ENCODE measurements at places on chromosomes 1 and 21.

DNA sequence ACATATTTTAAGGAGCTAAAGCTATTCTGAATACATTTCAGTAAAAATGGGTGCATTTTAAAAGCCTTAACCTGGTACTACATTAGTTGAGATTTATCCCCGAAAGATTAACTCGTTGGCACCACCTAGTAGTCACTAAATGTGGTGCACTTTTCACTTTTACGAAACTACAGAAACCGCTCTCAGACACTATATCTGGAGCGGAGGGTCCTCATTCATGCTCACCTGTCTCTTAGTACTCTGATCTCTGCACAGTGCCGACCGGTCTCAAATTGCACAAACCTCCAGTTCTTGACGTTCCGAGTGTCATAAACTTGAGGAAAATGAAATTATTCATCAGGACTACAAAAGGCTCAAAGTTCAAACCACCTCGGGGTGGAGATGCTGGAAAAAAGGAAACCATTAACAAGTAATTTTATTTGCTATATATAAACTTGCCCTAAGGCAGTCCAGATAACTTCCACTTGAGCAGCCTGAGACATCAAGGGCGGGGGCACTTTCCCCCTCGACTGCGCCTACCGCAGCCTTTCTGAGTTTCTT lies 722 bp downstream of the LZIC start:
- DNase-seq = peak; percentile 72

DNA sequence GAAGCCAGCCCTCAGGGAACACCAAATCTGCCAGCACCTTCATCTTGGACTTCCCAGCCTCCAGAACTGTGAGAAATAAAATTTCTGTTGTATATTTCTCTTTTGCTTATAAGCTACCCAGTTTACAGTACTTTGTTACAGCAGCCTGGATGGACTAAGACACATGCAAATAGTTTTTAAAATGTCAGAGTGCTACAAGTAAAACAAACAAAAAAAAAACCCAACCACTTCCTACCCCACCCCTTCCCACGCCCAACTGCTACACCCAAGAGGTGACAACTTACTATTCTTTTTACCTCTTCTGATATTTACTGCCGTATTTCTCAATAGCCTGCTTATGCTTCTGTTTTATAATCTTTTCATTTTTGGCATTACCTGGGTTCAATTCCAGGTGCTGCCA lies 8.6 kb upstream of the SPSB1 start:
- DNase-seq = no peak

DNA sequence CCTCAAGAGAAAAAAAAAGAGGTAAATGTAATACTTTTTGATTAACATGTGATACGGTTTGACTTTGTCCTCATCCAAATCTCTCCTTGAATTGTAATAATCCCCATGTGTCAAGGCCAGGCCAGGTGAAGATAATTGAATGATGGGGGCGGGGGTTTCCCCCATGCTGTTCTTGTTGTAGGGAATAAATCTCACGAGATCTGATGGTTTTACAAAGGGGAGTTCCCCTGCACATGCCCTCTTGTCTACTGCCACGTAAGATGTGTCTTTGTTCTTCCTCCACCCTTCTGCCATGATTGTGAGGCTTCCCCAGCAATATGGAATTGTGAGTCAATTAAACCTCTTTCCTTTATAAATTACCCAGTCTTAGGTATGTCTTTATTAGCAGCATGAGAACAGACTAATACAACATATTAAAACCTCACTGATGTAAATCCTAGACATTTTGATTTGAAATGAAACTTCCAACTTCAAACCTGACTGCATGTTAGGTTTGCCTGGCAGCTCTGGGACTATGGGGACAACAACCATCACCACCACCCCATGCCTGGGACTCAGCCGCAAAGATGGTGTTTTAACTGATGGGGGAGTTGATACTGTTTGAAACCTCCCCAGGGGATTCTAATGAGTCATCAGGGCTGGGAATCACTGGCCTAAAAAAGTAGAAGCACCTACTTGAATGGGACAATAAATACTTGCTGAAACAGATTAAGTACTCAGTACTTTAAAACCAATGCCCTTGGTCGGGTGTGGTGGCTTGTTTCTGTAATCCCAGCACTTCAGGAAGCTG lies 32.8 kb upstream of the BACH1 start:
- DNase-seq = no peak

DNA sequence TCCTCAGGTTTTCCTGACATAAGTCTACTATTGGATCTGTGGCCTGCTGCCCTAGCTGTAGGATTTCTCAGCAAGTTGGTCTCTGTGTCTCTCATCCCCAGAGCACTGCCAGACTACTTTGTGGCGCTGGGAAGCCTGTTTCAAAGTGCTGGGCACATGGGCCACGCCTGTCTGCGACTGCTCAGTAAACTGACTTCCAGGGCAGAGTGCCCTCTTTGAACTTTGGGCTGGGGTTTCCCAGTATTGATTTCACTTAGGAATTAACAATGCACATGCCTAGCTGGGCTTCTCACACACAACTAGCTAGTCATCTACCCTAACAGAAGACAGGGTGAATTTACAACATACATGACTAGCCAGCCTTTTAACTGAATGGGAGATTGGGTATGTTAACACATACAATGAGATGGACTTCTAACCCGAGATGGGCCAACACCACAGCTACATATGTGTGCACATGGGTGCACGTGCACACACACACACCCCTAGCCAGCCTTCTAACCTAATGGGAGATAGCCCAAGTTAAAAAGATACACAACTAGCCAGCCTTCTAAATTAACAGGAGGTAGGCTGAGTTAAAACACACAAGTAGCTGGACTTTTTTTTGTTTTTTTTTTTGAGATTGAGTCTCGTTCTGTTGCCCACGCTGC lies 6.9 kb upstream of the TRIM17 start:
- DNase-seq = no peak

GRCh38 chr1:184701816-184702215 lies 52.8 kb downstream of the EDEM3 start:
- DNase-seq = no peak

DNA sequence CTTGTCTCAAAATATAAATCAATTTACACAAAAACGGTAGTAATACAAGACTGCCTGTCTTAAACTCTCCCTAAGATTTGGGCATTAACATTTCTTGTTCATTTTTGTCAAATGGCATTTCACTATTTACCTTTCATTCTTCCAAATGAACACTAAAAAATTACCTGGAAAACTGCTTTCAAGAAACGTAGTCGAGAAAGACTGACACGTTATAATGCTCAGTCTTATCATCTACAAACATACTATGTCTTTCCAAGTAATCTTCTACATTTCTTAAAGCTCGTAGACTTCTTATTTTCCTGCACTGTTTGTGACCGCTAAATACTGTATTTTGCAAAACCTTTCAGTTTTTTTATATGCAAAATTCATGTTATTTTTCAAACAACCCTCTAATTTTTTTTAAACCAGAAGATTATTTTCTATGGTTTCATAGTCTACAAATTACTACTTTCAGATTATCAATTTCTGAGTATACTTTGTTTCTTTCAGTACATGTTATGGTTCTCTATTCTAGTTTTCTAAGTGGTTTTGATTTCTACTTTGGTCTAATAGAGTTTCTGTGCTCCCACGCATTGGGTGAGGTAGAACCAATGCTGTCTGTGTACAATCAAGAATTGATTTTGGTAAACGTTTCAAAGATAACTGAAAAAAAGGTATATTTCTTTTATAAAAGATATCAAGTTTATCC lies 336.4 kb downstream of the SMYD3 start:
- DNase-seq = no peak

GRCh38 chr1:203172184-203173010 lies 3.2 kb downstream of the MYBPH start:
- peak; percentile 65 for DNase-seq

- no peak for DNase-seq
These were observed 33.2 kb upstream of the PRSS38 start for GRCh38 chr1:227782226-227782625.

- no peak for DNase-seq
These were observed 1488.4 kb downstream of the MRPL39 start for GRCh38 chr21:24118738-24119459.

- DNase-seq = no peak
These were observed 145.5 kb upstream of the IRF2BP2 start for GRCh38 chr1:234755449-234755863.

All from germinal center (tissue), 1 donor.